ENCODE measurements at places on chromosomes 12 and 14. TPM values are rescaled to one million over a fixed set of nuclear protein-coding genes. Genes with fewer than 3 reads are reported as not detected.

The DNAH10 gene
- 0.13 TPM for total RNA-seq

The SLCO1A2 gene
- not detected for total RNA-seq

The MIPOL1 gene
- 3.5 TPM for total RNA-seq

GRCh38 chr14:101122237-101123141 is 219.0 kb upstream of the RTL1 start:
- DNase-seq = peak; percentile 44

- no peak for DNase-seq
Observed at GRCh38 chr12:50589650-50590435, 85.1 kb downstream of the DIP2B start.

- DNase-seq = no peak
Observed at GRCh38 chr12:40907115-40907527, 214.9 kb downstream of the CNTN1 start.

DNA sequence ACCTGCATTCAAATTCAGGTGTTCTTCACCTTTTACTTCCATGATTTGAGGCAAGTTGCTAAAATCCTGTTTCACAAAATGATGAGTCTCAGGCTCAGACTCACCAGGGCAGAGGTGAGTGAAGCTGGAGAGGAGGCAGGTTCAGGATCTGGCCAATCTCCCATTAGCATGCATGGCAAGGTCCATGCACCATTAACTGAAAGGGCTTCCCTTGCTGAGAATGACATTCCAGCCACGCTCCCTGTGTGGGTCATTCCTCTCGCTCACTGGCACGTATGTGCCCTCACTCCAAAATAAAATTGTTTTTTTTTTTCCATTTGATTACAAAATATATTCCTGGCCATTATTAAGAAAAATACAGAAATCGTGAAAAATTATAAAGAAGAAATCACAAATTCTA is 257.6 kb downstream of the C12orf75 start:
- DNase-seq = no peak

DNA sequence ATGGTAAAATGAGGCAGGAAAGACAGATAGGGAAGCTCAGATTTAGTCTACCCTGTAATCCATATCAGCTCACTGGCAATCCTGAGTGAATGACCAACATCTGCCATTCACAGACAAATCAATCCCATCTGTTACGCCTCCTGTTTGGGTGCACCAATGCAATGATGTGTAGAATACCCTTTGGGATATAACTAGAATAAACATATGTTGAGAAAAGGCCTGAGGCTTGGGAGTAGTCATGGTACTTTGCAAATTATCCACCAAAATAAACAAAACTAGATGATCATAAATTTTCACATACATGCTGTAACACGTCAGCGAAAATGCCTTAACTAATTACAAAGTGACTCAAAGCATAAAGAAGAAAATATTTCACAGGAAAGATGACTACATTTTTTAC is 78.8 kb downstream of the KCNC2 start:
- no peak for DNase-seq

DNA sequence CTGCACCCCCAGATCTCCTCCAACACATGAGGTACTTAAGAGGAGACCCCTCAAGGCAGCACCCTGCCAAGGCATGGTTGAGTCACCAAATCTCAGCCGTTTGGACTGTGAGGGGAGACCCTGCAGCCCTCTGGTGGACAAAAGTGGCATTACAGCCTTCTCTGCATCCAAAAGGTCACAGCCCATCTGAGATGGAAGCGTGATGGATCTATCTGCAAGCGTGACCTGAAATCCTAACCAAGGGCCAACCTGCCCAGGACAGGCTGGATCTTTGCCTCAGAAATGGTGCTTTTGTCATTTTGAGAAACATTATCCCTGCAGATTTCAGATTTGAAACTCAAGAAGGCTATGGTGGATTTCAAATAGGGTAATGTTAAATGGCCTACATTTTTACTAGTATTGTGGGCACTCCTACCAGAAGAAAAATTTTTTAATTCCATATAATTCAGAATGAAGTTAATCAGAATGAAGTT is 23.7 kb upstream of the DHRS4 start:
- DNase-seq = peak; percentile 87

- no peak for DNase-seq
Observed at GRCh38 chr14:68851078-68851477, 58.2 kb upstream of the ZFP36L1 start.

DNA sequence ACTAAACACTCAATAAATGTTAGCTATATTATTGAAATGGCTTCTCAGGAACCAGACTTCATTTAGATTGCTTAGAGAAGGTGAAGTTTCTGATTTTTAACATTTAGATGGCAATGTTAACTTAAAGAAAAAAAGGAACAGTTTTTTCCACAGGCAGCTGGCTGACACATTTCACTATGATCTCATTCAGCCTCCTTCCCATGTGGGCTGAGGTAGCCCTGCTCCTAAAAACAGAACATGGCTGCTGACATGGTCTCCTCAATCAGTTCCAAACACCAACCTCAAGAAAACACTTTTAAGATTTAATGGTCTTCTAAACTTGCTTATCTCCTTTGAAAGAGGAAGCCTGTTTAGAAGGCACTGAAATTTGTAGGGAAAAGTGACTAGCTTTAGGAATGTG is 23.8 kb downstream of the GNS start:
- DNase-seq = no peak

DNA sequence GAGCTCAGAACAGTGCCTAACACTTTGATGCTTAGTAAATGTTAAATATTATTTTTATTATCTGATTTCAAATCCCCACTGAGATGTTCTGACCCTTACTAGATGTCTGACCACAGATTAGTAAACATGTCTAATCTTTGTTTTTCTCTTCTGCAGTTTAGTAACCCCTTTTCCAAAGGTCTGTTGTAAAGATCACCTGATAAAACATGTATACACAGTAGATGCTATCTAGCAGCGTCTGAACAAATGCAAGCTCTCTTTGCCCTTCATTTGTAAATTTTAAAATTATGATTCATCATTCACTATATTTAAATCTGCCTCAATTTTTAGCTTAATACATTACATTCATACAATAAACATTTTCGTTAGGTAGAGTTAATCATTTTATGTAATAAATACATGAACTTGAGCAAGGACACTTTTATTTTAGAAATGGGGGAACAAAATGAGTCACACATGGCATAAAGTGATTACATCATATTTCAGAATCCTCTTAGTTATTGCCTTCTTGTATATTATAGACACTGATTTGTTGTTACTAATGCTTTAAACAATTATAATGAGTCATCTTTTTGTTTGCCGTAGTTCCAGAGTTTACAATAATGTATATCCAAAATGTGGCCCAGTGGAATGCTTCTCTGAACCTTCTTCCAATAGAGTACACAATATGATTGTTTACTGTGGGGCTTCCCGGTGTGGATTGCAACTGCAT is 1.7 kb upstream of the OR4K5 start:
- no peak for DNase-seq

DNA sequence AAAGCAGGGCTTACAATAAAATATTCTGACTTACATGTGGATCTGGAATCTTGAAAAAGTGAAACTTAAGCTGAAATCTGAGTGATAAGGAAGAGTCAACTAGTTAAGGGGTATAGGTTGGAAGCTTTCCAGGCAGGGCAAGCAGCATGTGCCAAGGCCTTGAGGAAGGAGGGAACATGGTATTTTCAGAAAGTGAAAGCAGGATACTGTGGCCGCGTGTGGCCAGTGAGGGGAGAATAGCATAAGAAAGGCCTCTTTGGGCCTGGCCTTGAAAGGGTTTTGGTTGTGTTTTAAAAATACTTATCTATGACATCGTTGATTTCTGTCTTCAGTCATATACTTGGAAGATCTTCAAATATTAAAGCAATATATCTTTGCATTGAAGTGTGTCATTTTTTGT is 213.4 kb downstream of the AKAP6 start:
- no peak for DNase-seq

GRCh38 chr14:101681795-101682194 is 79.7 kb upstream of the PPP2R5C start:
- DNase-seq = no peak

DNA sequence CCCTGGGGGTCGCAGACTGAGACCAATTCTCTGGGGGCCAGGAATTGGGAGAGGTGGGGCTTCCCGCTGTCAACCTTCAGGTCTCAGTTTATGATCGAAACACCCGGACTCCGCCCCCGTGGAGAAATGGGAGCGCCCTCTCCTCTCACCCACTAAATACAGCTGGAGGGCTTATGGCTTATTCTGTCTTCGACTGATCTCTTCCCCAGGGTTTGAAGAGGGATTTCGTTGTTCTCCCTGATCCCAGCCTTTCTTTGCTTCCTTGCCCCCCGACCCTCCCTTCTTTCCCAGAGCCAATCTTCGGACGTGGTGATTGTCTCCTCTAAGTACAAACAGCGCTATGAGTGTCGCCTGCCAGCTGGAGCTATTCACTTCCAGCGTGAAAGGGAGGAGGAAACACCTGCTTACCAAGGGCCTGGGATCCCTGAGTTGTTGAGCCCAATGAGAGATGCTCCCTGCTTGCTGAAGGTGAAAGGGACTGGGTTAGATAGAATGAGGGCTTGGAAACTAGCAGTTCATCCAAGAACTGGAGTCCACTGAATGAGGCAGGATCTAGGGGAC is 607 bp downstream of the OS9 start:
- no peak for DNase-seq

- no peak for DNase-seq
Observed at GRCh38 chr12:50690925-50691324, 73.0 kb upstream of the ATF1 start.

- no peak for DNase-seq
Observed at GRCh38 chr14:23182372-23183157, 895 bp downstream of the SLC7A8 start.

GRCh38 chr12:53255996-53256395 is 12.1 kb upstream of the ESPL1 start:
- no peak for DNase-seq

DNA sequence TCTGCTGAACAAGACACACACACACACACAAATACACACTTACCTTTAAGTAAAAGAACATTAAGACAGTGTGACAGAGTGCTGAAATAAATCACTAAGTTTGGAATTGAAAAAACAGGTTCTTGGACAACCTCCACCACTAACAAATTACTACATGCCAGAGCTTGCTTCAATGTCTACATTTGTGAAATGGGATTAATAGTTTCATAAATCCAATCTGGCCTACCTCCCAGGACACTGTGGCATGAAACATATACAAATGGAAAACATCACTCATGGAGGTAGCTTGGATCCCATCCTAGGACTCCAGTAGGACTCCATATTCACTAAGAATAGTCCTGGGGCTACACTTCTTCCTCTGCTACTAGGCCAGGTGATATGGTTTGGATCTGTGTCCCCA is 8.2 kb upstream of the CCDC60 start:
- DNase-seq = no peak

DNA sequence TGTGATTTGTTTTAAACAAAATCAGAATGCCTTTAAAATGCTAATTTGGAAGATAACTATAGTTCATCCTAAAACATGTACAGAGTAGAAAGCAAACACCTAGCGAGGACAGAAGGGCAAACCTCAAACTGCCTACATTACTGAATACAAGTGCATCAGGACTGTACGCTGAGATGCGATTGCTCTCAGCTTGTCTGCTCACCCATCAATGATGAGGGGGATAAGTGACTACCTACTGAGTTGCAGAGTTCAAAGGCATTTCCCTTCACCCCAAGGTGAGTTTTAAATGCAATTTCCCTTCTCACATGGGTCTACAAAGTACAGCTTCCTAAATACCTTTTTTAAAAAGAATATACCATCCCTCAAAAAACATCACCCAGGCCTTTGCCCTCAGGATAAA is 52.9 kb downstream of the PHLDA1 start:
- no peak for DNase-seq

DNA sequence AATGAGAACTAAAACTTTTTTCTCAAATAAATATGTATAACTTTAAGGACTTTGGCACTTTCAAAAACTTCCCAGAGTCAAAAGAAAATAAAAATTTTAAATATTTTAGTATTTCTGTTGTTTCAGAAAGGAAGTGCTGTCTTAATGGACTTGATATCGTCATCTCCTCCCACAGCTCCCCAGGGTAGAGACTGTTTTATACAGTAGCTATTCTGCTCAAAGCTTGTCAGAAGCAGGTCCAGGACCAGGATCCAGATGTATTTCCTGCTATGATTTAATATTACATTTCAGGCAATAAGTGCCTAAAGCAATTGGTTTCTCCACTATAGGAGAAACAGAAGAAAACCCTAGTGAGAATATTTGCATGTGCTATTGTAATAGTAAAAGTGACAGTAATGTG is 218.5 kb upstream of the G2E3 start:
- DNase-seq = no peak

DNA sequence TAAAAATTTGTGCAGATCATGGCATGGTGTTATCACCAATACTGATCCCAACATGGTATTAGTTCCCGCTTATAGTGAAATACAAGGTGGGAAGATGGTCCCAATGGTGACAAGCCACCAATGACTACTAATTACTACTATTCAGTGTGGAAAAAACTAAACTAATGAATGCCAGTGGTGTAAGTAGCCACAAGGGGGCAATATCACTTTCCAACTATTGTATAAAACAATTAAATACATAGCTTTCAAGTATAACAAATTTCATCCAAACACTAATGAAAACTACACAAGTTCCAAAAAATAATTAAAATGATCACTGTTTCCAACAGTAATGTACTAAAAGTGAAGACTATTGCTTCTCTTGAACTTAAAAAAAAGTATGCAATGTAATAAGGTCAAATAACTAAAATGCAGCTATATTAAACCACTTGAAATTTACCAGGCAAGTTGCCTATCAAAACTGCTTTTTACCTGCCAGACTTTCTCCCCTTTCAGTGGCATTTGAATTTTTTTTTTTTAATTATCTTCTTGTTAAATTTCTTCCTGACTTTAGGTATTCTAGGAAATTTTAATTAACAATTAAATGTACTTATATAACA is 58.0 kb downstream of the PAPLN start:
- DNase-seq = no peak

DNA sequence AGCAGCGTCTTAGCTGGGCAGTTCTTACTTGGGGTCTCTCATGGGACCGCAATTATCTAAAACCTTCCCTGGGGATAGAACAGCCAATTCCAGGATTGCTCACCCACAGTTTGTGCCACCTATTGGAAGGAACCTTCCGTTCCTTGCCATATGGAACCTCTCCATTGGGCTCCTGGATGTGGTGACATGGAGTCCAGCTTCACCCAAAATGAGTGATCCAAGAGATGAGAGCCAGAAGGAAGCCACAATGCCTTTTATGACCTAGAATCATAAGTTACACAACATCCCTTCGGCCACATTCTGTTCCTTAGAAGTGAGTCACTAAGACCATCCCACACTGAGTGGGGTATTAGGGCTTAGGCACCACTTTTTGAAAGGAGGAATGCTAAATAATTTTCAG is 164.4 kb downstream of the FBXL14 start:
- DNase-seq = no peak

GRCh38 chr12:116604178-116604895 is 45.2 kb downstream of the MAP1LC3B2 start:
- DNase-seq = no peak

DNA sequence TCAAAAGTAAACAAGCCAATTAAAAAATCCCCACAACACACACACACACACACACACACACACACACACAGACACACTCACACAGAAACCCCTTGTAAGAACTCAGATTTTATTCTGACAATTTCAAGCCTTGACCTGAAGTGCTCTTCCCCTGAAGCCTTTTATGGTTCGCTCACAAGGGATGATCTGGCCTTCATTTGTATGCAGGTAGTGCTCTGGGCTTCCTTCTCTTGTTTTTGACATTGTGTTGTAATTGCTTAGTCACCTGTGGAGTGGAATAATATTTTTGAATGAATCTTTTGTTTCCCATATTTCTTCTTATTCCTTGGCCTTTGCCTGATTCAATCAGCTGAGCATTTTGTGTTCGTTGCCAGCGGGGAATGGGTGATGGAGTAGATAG is 83.3 kb upstream of the CSRP2 start:
- DNase-seq = no peak

- DNase-seq = no peak
Observed at GRCh38 chr14:24844011-24844410, 205.9 kb downstream of the STXBP6 start.

- no peak for DNase-seq
Observed at GRCh38 chr12:46660719-46661109, 165.1 kb downstream of the SLC38A4 start.

All from suprapubic skin (tissue), 4 donors.